CD4-positive, alpha-beta T cell treated with Interleukin-15 for 4 hours (primary cell): ENCODE measurements at places on chromosomes 5 and 9.

GRCh38 chr5:149271716-149272563 lies at the start of gene AFAP1L1:
Gene AFAP1L1 (plus strand): TSS chr5:149271859. CDS start chr5:149271969, 110 bp downstream.
- no peak for DNase-seq

GRCh38 chr5:116424951-116425350 lies 149.7 kb downstream of the SEMA6A start:
- no peak for DNase-seq

- DNase-seq = no peak
Measured at GRCh38 chr9:88991066-88992034, at the start of gene S1PR3. Gene S1PR3 (plus strand): TSS chr9:88991468. CDS start chr9:89001201, 9,733 bp downstream.

DNA sequence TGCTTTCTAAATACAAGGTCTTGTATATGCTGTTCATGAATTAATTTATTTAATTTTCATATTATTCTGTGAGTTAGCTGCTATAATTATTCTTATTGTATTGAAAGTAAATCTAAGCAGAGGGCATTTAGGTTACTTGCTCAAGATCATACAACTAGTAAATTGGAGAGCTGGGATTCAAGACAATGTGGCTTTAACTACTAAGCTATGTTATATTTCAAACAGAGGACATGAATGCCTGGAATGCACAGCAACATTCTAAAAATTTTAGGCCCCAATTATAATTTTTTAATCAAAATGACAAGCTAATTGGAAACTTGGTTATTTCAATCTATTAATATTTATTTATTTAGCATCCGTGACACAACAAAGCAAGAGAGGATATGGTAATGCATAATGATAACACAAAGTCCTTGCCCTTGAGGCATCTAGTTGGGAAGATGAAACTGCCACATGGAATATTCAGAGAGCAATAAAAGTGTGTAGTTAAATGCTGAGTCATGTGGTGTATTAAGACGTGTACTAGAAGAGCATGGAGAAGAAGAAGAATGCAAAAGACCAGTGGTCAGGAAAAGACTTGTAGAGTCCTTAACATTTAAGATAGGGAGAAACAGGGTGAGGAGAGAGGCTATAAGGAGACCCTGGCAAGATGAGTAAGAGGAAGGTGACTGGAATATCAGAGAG lies 24.4 kb downstream of the CTXN3 start:
- no peak for DNase-seq

- no peak for DNase-seq
Measured at GRCh38 chr9:109555215-109555614, 57.1 kb upstream of the PTPN3 start.

DNA sequence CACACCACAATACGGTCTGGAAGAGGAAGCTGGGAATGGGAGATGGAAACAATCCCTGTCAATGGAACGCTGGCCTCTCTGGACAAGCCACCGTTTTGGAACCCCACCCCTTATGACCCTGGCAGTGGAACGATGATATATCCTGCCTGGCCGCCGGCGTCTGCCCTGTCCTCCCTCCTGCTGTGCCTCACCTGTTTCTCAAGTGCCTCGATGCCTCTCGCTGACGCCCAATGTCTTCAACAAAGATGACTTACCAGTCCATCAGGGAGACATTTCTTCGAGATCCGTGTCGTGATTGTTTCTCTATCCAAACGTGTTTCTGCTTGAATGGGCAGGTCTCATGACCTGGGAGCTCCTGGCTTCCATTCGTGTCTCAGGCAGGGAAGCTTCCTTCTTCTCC lies 476.5 kb downstream of the SPATA31A7 start:
- no peak for DNase-seq

GRCh38 chr5:25362799-25363198 lies 718.0 kb upstream of the CDH10 start:
- no peak for DNase-seq

DNA sequence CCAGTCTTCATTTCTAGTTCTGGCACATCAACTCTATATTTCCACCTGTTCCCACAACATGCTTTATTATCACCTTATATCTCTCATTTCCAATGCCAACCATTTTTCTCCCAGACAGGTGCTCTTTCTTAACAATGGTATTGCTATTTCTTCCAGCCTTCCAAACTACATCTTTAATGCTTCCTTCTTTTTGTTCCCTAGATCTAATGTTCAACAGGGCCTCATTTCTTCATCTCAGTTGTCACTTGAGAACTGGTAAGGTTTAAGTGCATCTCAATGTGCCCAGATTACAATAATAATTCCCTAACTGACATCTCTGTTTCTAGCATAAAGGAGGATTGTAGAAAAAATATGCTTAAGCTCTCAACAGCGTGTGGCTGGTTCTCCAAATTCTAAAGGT lies 272.6 kb downstream of the COX7C start:
- DNase-seq = no peak

DNA sequence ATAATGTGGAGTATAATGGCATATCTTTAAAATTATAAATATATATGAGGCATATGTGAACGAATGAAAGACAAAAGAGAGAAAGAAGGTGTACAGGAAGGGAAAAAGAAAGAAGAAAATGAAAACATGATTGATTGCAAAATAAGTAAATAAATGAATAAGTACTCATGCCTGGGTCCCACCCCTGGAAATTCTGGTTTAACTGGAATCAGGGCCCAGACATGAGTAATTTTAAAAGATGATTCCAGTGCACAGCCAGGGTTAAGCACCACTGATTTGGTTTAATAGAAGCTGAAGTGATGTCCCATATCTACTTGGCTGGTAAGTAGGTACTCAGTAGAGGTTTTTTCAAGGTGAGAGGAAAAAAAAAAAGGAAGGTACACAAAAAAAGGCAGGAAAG lies 34.0 kb upstream of the HOMER1 start:
- DNase-seq = no peak

- DNase-seq = no peak
Measured at GRCh38 chr9:93594041-93594756, 17.8 kb downstream of the PHF2 start.

- DNase-seq = peak; percentile 65
Measured at GRCh38 chr9:72038890-72039410, 21.5 kb downstream of the C9orf57 start.

GRCh38 chr9:74443036-74443750 lies 53.9 kb upstream of the RORB start:
- no peak for DNase-seq

DNA sequence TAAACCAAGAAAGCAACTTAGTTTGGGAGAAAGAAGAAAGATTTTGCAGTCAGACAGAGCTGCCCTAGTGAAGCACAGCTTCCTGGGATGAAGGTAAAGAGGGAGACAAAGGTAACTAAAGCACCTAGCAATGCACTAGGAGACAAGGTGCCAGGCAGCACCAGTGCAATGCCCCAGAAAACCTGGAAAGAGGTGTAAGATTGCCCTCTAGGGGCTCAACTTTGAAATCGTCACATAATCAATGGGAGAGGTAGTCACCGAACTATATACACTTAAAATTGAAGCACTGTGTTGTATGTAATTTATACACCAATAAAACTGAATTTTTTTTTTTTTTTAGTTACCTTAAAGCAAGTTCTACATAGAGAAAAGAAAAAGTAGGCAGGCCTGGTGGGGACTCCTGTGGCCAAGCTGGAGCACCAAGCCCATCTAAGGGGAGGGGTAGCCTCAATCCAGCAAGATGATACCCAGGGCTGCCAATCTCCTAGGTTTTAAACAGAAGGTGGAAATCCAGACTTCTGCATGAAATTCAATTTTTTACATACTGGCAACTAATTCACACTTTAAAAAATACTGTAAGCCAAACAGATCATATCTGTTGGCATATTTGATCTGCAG lies 48.2 kb downstream of the CDK5RAP2 start:
- DNase-seq = no peak

GRCh38 chr9:22045423-22045822 lies 36.3 kb upstream of the CDKN2B start:
- DNase-seq = no peak

GRCh38 chr5:132458651-132459030 lies 31.9 kb downstream of the IRF1 start:
- no peak for DNase-seq

- DNase-seq = no peak
Measured at GRCh38 chr9:126563556-126563955, 50.2 kb upstream of the LMX1B start.

DNA sequence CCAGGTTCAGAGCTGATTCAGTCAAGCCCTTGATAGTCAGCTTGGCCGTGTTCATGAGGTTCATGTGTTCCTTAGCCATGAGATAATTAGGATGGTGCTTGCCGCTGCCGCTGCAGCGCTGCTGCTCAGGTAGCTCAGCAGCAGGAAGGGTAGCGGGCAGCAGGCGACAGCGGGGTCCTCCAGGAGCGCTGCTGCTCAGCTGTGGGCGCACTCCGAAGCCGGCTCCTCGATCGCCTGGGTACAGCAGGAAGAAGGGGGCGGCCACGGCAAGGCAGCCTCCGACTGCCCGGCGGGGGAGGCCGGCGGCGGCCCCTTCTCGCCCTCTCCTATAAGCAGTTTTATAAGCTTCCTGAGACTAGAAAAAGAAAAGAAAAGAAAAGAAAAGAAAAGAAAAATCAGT lies 1253.6 kb downstream of the EFNA5 start:
- DNase-seq = no peak

DNA sequence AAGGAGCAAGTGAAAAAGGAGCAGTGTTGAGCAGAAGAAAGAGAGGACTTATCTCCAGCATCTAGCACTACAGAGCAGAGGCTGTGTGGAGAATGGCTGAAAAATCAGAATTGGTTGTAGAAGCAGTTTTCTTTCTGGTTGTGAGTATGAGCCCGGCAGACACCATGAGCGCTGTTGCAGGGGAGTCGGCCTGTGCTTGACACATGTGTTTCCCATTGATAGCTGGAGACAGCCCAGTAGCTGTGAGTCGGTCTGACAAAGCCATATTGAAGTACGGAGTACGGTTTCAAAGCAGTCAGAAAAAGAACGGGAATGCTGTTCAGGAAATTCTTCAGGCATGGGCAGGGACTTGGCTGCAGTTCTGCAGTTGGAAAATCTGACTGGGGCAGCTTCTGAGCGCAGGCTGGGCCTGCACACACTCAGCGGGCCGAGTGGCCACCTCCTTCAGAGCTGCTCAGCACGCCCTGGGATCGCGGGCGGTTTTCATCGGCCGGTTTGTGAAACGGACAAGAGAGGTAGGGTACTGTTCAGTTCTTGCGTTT lies at the start of gene SGCD:
Gene SGCD (plus strand): TSS at position 447 of the 542 bp plus-strand sequence.
- no peak for DNase-seq

DNA sequence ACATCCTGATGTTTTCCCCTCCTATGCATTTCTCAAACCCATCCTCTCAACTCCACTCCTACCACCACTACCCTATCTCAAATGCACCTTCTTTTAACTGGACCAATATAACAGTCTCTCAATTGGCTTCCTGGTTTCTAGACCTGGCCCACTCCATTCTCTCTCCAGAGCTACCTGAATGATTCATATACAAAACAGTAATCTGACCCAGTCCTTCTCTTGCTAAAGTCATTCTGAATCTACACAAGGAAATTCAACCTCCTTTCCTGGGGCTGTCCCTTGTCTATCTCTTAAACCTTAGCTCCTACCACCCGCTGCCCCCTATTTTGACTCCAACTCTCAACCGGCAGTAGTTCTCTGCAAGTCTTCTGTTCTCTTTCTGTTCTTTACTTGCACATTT lies 97.2 kb downstream of the PCSK1 start:
- DNase-seq = no peak

GRCh38 chr9:34430843-34431437 lies 27.4 kb downstream of the FAM219A start:
- DNase-seq = no peak

DNA sequence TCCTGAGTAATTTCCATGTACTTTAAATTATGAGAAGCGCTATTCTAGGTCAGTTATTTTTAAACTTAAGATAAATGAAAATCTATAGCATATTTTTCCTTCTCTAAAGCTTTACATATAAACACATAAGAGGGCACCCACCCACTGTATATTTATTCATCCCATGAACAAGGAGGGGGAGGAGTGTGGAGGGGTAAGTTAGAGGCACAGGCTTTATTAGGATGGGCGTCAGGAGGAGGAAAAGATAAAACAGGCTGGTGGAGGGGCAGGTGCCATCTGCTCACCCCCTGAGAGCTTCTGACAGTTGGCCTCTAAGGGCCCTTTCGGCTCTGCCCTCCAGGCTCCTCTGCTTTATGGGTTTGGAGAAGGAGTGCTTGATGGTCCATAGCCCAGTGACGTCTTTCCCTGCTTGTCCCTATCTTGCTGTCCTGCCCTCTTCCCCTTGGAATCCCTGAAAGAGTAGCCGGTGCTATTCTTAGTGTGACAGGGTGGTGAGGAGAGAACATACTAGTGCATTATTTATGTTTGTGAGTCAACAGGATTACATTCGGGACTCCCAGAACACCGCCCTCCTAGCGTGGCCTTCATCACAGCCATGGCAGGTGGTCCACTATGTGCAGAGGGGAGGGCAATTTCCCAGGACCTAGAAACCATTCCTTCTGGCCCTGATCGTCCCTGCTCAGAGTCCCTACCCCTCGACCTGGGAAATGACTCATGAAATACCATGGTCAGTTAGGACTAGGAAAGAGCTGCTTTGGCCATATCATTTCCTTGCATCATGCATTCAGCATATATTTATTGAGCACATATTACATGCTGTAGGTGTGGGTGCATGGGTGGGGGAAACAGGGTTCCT lies 7.9 kb upstream of the SYNPO start:
- no peak for DNase-seq

- DNase-seq = no peak
Measured at GRCh38 chr5:52849544-52849943, 61.8 kb downstream of the ITGA1 start.

DNA sequence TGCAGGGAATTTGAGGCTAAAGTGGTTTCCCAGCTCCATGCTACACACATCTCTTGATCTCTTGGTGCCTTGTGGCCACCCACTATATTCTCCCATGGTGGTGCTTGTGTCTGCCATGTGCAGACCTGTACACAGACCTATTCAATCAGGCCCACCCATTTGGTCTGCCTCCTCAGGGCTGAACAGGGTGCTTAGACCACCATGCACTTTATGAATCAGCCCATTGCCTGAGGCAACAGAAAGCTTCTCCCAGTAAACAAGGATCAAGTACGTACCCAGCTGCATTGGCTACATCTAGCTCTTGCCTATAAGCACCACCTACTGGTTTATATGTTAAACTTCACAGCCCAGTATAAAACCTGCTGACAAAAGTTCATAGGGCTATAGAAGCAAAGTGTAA lies 664.3 kb upstream of the EDIL3 start:
- DNase-seq = no peak

- DNase-seq = peak; percentile 80
Measured at GRCh38 chr5:57298985-57299491, 125.2 kb downstream of the GPBP1 start.

- DNase-seq = no peak
Measured at GRCh38 chr5:67693956-67694809, 497.6 kb upstream of the CD180 start.

DNA sequence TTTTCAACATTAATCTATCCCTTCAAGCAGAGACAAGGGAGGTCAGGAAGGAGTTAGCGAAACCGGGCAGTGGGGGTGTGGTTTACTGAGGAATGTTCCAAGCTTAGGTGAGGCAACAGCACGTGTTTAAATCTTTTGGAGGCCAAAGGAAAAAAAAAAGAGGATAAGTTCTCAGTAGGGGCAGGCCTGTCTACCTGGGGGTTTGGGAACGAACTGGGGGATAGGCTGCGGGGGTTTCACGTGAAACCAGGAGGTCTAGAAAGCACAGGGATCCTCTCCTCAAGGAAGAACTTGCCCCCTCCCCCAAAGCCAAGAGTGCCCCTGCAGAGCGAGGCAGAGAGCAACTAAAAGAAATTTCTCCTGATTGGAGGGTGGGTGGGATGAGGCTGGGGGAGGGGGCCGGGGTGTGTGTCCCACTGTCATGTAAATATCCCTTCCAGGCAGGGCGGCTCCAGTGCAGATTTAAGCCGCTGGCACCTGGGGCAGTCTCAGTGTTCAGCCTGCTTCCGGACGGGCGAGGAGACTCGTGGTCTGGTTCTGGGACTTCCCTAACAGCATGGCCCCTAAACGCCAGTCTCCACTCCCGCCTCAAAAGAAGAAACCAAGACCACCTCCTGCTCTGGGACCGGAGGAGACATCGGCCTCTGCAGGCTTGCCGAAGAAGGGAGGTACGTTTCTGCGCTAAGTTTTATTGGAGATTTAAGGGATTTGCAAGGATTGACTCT lies 5.5 kb upstream of the SET start:
- DNase-seq = peak; percentile 22
